ENCODE measurements at places on chromosomes 16 and 17.
A peak's percentile ranks its signal among the peaks of the same experiment; 100 is the strongest.

DNA sequence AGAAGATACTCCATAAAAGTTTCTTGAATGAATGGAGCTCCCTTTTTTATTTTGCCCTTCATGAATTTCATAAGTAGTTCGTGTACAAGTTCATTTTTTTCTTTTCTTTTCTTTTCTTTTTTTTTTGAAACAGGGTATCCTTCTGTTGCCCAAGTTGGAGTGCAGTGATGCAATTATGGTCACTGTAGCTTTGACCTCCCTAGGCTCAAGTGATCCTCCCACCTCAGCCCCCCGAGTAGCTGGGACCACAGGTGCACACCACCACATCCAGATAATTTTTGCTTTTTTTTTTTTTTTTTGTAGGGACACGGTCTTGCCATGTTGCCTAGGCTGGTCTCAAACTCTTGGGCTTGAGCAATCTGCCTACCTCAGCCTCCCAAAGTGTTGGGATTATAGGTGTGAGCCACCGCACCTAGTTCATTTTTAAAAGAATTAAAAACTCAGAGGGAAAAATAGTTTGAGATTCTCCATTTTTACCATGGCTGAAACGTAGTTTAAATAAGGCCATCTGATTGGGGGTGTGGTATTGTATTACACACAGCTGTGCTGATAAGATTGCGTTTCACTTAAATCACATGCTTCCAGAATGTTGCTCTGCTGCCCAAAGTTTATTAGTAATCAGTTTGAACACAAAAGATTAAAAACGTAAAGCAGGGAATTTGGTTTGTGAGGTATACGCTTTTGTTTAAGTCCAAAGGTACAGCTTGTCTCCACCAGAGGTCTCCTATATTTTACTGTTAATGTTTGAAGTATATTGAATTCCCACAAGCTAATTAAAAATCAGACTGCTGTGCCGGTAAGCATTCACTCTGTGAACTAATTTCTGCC is 154.1 kb downstream of the SOCS1 start:
- no peak for DNase-seq

DNA sequence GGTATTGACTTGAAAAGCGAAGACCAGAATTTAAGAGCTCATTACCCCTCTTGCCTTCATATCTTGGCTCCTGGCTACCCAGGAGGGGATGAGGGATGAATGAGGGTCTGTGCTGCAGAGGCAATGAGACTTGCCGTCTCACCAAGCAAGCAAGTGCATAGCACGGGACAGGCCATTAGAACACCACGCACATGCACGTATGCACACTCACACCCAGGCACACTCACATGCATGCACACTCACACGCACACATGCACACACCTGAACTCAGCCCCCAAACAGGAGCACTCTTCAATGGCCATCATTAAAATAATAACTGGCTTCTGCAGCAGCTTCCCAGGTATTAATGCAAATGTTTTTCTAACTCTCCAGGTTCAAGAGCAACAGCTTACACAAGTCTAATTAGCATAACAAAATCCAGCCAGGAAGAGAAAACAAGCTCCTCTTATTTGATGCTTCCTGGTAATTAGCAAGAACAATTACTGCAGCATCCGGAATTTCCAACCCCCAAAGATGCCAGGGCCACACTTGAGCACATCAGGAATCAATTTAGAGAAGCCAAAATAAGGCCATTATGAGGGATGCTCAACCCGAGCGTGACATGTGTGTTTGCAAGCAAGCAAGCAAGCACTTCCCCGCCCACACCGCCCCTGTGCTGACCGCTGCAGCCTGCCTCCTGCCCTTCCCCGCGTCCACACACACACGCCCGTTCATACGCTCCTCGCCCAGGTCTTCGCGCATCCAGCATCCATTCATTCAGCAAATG is 171.6 kb upstream of the TNRC6C start:
- DNase-seq: no peak

GRCh38 chr16:85697431-85697830 is 8.7 kb upstream of the GINS2 start:
- no peak for DNase-seq

GRCh38 chr17:38454532-38454931 is 26.3 kb downstream of the ARHGAP23 start:
- no peak for DNase-seq

GRCh38 chr17:16906680-16907079 is 65.2 kb downstream of the TNFRSF13B start:
- no peak for DNase-seq

GRCh38 chr16:29812754-29813643 is 1.0 kb downstream of the PRRT2 start:
- DNase-seq: no peak

DNA sequence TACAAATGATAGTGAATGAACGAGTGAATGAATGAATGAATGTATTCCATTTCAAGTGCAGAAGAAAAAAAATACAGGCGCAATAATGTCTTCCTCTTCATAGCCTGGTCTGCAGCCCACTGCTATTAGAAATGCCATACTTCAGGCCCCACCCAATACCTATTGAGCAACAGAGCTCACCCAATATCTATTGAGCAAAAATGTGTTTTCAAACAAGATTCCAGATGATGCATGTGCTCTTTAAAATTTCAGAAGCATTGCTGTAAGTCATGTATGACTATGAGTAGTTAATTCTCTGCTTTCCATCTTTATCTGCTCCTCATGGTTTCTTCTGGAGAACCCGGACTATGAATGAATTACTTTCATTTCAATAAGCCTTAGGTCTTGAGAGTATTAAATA is 308.2 kb downstream of the XYLT1 start:
- DNase-seq: no peak

DNA sequence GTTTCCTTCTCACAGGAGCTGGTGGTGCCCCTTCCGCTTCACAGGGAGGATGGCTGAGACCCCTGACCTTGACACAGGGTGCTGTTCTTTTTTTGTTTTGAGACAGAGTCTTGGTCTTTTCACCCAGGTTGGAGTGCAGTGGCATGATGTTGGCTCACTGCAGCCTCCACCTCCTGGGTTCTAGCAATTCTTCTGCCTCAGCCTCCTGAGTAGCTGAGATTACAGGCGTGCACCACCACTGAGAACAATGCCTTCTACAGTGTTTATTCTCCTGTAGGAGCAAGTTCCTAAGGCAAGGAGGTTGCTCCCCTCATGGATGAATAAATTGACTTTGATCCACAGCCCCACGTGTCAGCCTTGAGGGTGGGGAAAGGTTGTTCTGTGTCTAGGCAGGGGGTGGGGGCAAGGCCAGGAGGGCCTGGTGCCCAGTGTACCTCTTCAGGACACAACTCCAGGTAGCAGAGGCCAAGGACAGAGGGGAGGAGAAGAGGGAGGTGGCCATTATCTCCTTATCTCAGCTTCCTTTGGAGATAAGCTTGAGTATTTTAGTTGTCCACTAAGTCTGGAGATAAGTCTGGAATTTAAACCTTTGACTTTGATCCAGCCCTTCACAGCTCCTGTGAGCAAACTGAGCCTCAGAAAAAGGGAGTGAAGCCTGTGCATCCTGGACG is 159.4 kb downstream of the SEC14L1 start:
- no peak for DNase-seq

- DNase-seq: no peak
Measured at GRCh38 chr17:55769625-55770000, 18.8 kb downstream of the PCTP start.

GRCh38 chr16:20409398-20410120 is at the start of gene ACSM5:
Gene ACSM5, plus strand, starts transcription at chr16:20409534. Its CDS starts 1,951 bp downstream, at chr16:20411485.
- DNase-seq: peak; percentile 81

DNA sequence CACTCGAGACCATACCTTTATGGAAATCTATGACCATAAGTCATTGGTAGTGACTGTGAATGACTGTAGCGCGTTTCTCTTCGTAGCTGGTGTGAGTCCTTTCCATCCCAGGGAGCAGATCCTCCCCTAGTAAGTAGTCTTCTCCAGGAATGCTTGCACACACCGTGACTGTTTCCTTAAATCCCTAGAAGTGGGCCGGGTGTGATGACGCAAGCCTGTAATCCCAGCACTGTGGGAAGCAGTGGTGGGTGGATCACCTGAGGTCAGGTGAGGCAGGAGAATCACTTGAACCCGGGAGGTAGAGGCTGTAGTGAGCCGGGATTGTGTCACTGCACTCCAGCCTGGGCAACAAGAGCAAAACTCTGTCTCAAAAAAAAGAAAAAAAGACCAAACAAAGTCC is 70.6 kb downstream of the CRISPLD2 start:
- no peak for DNase-seq

- no peak for DNase-seq
Measured at GRCh38 chr16:12168074-12169000, 191.8 kb downstream of the SNX29 start.

DNA sequence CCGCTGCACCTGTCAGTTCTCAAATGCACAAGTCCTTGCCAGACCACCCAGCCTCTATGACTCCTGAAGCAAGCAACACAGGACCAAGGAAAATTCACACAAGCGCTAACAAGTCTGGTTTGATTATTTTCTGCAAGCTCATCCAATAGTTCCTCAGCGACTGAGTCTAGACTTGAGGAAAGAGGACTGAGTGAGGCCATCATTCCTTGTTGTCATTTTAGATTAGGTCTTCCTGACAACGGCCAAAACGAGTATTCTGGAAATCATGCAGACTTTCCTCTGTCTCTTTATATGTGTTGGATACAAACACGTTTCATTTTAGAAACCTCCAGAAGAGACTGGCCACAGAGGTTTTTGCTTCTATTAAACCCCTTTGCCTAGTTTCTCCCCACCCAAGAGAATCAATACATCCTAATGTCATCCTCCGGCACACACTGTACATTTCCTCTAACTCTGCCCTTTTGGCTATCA is 561 bp downstream of the CCDC47 start:
- no peak for DNase-seq

GRCh38 chr16:79158337-79158736 is 442.2 kb downstream of the MAF start:
- DNase-seq: no peak

DNA sequence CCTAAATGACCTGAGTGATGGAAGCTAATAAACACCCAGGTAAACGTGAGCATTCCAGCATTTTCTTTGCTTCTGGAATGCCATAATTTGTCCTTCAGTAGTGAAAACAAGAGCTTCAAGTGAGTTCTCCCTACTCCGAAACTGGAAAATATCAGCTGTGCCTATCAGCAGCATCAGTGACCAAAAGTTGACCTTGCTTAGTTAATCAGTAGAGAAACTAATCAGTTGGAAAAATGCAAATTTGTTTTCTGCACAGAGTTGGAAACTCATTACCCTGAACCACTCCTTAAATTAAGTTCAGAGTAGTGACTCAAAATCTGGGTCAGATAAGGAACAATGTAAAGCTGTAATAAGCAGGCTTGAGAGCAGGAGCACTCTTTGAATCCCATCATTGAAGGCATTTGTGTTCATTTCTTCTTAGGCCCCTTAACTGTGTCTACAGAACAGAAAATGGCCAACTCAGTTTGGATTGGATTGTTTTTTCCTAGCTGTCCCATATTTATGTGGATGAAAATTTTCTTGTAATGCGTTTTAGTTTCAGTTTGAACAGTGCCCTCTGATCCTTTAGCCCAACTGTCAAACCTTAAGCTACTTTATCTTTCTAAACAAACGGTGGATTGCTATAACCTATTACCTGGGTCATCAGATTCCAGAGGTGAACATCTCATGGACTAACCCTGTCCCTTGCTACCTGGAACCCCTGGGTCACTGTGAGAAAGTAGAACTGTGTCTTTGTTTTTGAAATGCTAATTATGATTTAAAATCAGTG is 290.4 kb downstream of the TOX3 start:
- DNase-seq: no peak

- DNase-seq: no peak
Measured at GRCh38 chr17:74678541-74678940, 34.2 kb downstream of the CD300LF start.

DNA sequence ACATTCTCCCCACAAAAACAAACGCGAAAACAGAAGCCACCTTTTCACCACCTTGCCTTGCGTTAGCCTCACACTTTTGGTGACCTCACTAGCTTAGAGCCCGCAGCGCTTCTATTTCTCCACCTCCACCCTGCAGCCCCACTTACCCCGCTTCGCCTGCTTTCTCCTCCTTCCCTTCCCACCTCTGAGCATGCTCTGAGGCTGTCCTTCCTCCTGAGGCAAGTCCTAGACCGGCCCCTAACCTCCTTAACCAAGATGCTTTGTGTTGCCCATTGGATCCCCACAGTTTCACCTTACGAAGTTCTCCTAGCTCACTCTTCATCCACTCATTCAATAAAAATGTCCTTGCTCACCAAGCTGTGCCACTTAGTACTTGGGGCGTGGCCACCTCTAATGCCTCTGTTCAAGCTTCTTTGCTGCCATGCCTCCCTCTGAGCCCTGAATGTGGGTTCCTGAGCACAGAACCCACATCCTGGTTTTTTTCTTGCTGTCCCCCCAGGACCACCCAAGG is 1.3 kb downstream of the GNGT2 start:
- DNase-seq: no peak

- no peak for DNase-seq
Measured at GRCh38 chr16:51156807-51157200, 5.7 kb upstream of the SALL1 start.

DNA sequence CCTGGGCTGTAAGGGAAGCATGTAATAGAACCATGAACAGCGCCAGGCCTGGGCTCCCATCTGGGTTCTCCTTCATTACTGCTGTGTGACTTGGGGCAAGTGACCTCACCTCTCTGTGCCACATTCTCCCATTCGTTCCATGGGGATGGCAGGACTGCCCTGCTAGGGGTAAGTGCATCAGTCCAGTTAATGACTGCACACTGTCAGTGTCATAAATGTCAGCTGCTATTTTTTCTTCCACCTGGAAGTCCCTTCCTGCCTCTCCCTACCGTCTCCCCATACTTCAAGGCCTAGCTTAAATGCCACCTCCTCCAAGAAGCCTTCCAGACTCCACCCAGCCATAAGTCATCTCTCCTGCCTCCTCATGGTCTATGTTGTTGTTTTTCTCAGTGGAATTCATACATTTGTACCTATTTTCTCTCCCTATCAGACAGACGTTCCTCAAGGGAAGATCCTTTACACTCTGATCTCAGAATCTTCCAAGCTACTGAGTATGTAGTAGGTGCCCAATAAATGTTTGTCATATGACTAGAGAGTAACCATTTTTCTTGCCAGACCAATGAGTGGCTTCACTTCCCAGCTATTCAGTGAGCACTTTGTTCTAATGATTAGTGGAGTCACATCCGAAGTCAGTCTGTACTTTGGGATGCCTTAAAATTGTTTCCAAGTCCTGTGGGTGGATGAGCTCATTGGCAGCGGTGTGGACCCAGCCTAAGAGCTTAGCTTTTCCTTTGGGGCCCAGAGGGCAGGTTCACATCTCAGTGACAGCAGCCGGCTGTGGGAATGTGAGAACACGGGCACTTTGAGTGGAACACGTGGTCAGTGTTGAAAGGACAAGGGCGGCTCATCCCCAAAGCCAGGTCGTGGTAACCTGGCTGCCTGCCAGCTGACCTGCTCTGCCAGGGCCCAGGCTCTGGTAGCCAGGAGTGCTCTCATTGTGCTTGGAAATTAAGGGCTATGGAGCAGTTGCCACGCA is 147.5 kb upstream of the GSE1 start:
- DNase-seq: no peak

- DNase-seq: peak; percentile 80
Measured at GRCh38 chr16:30651124-30652004, 604 bp downstream of the PRR14 start.
